Right kidney (tissue), 9 donors: ENCODE measurements at places on chromosomes 6 and 20.

- DNase-seq = no peak
Measured at GRCh38 chr6:20169119-20169557, 43.1 kb downstream of the MBOAT1 start.

GRCh38 chr6:111032484-111033140 lies 50.8 kb downstream of the RPF2 start:
- DNase-seq = no peak

- no peak for DNase-seq
Measured at GRCh38 chr6:71544906-71545305, 256.3 kb downstream of the OGFRL1 start.

DNA sequence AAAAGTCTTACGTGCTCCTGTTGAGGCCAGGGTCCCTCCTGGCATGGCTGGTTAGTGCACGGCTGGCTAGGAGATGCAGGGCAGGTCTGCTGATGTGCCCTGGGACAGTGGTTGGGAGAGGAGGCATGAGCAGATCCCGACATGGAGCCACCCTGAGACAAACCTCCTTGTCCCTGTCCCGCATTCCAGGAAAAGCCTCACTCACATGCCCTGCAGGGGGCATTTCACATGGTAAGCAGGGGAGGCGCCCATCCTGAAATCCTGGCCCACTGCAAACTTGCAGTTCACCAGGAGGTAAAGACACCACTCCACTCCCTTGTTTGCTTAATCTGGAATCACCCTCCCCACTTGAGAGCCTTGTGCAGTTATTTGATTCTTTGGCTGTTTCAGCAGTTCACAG lies 116.7 kb upstream of the SLC24A3 start:
- DNase-seq = no peak

- DNase-seq = peak; percentile 73
Measured at GRCh38 chr20:58228484-58229197, at the start of gene ANKRD60. TSS of gene ANKRD60 (minus strand) at chr20:58228653. CDS start at chr20:58228653, 0 bp downstream.

GRCh38 chr20:34512955-34513419 lies 3.2 kb upstream of the DYNLRB1 start:
- no peak for DNase-seq

DNA sequence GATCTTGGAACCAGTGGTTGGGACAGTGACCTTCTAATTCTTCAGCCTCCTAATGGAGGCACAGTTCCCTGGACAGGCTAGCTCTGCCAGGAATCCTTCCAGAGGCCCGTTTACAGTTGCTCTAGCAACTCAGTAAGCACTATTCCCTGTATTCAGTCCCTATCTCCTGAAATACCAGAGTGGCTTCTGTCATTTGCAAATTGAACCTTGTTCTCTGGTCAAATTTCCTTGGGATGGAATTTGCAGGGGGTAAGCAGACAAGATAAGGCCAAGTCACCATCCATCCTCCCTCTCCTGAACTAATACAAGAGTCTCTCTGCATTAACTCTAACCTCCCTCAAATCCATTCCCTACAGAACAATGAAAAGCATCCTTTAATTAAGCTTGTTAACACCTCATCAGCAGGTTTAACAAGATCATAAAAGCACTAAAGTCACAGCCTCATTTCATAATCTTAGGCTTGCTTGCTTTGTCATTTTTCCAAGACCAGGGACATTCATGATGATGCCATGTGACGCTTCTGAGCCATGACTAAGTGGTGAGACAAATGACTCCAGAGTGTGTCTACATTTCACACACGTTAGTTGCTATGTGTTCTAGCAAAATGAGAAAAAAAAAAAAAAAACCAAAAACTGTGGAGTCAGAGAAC lies 37.1 kb downstream of the SLC22A23 start:
- no peak for DNase-seq

DNA sequence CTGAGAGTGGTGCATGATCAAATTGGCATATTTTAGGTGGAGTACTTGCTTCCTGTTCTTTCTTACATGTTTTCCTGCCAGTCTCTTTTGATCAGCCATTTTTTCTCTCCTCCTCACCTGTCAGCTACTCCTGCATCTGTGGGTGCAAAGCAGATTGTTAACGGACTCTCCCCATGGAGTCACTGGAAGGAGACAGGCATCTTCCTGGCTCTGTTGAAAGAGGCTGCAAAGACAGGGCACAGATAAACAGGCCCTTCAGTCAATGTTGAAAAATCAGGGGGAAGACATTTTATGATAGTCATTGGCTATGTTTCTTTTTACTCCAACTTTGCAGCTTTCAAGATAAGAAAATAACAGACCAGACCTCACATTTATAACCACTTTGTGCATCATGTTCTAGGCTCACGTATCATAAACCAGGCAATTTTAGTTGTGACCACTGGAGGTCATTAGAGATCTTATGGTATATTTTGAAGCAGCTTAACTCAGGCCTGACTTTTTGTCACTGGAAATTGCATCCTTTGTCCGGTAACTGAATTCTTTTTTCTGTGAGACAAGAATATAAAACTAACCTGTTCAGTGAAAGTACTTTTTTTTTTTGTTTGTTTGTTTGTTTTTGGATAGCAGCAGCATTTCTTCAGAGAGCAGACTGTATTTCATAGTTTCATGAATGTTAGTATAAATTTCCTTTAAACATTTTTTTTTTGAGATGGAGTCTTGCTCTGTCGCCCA lies 20.1 kb downstream of the ECT2L start:
- no peak for DNase-seq

- no peak for DNase-seq
Measured at GRCh38 chr6:125950293-125950692, 6.3 kb upstream of the HINT3 start.

GRCh38 chr6:19415605-19416326 lies 421.4 kb upstream of the ID4 start:
- DNase-seq = no peak

DNA sequence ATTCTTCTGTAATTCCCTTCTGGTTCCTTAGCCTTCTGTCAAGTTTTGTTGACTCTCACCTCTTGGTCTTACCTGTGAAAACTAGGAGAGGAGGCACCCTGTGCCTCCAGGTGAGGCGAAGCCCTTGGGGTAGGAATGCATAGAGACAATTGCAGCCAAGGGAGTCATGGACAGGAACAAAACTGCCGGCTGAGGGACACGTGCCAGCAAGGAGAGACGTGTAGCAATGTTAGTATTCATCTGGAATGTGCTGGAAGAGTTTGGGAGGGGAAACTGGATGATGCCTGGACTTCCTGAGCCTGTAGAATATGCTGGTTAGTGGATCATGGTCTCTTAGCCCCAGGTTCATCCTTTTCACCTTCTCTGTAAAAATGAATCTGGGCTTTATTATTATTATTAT lies 3.9 kb upstream of the TIAM2 start:
- DNase-seq = no peak

DNA sequence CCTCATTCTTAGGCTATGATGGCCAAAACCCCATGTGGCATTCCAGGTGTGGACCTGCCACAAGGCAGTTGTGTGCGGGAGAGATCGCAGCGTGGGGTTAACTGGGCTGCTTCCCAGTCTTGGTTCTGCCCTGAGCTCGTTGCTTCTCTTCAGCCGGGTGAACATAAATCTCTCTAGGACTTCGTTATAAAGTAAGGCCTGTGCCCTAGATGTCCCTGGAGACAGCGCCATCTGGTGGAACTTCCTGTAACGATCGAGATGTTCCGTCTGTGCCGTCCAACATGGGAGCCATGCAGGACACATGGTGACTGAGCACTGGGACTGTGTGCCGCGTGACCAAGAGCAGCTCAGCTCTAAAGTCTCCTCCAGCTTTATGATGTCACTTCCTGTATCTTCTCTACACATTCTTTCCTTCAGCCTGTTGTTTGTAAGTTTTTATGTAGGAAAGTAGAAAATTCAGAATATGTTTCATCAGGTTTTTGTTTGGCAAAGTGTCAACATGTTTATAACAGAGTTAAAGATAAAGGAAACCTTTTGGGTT lies 26.8 kb upstream of the RPP40 start:
- peak; percentile 48 for DNase-seq

DNA sequence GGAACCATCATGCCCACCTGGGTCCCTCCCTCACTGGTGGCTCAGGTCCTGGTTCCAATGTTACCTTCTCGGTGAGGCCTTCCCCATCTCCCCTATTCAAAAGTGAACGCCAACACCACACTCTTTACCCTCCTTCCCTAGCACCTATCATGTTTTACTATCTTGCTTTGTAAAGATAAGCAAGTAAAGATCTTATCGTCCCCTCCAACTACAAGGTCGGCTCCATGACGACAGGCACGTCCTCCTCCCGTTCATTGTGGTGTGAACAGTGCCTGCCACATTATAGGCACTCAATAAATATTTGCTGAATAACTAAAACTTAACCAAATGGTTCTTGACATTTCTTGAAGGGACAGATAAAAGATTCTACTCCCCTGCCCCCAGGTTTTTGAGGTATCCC lies 147.1 kb downstream of the PREX1 start:
- no peak for DNase-seq

GRCh38 chr6:144952456-144953240 lies 667.5 kb downstream of the UTRN start:
- no peak for DNase-seq

- DNase-seq = no peak
Measured at GRCh38 chr6:12359036-12359435, 68.9 kb downstream of the EDN1 start.

DNA sequence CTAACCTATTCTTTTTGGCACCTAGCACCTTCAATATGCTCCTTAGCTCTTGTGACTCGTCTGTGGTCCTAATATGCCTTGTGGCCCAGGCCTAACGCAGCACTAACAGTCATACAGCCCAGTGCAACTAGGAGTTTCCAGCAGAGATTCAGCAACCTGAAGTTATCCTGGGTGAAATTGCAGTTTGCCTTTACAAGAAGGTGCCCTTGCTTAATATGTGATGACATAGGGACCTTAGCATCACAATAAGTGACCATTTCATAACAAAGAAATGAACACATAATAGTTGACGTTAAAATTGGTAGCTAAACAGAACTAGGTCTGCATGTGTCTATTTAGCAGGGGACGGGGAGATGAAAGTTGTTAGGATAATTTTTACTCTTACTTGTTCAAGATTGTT lies 10.1 kb downstream of the FIG4 start:
- DNase-seq = no peak

- DNase-seq = no peak
Measured at GRCh38 chr6:14456941-14457340, 339.4 kb downstream of the CD83 start.

GRCh38 chr20:11891776-11892545 lies 25.7 kb upstream of the BTBD3 start:
- peak; percentile 74 for DNase-seq

DNA sequence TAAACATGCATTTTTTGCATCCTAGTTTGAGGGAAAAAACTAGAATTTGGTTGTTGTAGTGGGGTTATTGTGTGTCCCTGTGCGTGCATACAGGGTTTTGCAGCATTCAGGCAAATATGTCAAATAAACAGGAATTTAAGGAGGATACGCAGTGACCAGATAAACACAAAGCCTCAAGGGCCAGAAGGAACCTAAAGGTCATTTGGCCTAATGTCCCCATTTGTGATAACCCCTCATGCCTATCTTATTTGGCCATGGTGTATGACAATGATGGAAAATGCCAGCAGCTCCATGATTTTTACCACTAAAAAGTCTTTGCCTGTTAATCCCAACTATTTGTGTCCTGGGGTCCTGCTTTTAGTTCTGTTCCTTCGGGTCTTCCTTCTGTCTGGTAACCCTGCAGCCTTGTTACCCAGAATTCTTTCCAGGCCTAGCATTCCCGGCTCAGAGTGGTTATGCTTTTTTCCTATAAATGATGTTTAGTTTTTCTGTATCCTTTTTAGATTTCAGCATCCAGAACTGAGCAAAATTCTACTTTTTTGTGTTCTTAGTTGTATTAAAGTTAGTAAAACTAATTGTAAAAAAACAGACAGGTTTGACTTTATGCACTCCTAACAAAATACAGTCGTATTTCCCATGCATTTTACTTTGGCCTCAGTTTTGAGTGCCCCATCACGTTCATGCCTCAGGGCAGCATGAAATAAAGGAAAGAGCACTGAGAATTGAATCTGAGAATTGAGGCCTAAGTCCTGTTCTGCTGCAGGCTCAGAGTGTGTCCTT lies 4.4 kb downstream of the STX16 start:
- no peak for DNase-seq

- no peak for DNase-seq
Measured at GRCh38 chr6:107716688-107717089, 107.4 kb downstream of the SCML4 start.

DNA sequence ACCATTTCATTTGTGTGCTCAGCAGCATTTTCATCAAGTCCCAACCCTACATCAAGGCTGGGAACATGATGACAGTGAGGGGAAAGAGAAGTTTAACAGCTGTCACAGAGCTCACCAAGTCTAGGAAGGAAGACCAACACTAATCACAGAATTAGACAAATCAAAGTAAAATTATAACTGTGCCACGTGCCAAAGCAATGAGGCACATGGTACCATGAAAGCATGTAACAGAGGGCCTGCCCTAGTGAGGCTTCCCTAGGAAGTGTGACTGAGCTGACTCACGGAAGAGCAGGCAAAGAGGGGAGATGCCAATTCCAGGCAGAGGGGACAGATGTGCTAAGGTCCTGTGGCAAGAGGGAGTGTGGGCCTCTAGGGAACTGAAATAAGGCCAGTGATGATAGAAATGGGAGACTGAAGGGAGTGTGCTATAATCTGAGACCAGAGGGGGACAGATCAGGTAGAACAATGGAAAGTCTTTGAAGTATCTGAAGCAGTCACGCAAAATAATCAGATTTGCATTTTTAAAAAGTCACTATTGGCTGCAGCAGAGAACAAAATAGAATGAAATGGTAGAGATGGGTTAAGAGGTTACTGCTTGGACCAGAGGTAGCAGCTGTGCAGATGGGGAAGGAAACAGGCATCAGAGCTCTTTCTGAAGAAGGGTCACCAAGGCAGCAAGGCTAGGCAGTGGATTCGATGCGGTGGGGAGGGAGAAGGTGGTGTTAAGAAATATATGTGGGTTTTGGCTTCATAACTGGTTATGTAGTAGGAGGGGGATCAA lies 86.8 kb downstream of the GPR6 start:
- no peak for DNase-seq
